ENCODE measurements at places on chromosomes 12 and 14.

DNA sequence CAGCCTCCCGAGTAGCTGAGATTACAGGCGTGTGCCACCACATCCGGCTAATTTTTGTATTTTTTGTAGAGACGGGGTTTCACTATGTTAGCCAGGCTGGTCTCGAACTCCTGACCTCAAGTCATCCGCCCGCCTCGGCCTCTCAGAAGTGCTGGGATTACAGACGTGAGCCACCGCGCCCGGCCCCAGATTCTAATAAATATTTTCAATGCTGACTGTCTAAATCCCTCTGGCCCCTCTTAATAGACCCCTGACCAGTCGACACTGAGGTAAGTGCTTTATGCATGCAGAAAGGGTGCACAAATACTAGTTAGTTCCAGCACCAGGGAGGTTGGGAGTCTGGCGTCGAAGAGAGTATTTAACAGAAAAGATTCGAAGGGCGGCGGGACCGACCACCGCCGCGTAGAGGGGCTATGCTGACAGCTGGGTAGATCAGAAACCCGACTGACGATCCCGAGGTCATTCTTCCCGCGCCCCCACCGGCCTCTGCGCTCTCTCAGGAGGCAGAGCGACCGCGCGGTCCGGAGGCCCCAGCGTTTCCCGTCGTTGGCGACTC is 1.1 kb upstream of the SPATS2 start:
- DNase-seq = no peak

DNA sequence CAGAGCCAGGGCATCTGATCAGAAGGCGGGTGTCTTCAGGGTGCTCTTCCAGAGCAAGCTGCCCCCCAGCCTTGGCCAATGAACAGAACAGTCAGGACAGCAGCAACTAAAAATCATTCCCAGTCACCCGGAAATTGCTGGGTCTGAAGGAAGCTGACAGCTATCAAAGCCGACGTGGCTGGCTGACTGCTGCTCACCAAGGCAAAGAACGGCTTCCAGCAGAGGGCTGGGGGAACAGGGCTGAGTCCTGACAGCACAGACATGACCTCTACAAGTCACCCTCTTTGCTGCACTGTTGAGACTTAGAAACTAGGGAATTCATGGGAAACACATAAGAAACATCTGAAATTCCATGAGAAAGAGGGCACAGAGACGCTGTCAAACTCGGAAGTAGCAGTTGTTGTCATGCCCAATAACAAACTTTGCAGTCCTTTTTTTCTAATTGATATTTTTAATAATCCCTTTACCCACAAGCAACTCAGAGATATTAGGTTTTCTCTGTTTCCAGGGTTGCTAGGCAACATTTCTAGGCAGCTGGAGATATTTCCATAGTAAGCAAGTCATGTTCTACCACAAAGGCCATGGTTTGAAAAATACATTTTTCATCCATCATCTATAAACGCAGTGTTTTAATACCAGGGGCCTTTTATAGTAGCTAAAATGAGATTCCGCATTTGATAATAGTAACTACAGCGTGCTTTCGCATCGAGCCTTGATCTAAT is 365.2 kb downstream of the SEC23A start:
- no peak for DNase-seq

GRCh38 chr14:105100910-105101309 is 35.7 kb upstream of the GPR132 start:
- no peak for DNase-seq

DNA sequence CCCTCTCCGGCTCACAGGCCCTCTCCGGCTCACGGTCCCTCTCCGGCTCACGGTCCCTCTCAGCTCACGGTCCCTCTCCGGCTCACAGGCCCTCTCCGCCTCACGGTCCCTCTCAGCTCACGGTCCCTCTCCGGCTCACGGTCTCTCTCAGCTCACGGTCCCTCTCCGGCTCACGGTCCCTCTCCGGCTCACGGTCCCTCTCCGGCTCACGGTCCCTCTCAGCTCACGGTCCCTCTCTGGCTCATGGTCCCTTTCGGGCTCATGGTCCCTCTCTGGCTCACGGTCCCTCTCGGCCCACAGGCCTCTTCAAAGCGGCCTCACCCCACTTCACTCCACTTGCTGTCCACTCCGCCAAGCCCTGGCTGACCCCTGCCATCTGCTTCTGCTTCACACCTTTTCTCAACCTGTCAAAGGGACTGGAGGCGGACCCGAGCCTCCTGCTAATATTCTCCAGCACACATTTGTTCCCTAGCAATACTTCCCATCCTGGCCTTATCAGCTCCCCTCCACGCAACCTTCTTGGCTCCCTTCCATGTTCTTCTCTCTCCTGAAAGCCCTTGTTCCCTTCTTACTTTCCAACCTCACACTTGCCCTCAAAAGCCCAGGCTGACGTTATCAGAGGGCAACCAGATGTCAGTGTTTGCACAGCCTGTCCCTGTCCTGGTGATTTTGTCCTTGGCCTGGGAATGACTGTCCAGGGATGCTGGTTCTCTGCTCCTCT is 176.7 kb downstream of the CALM1 start:
- DNase-seq = no peak

- DNase-seq = no peak
Measured at GRCh38 chr12:42156232-42156631, 11.6 kb upstream of the GXYLT1 start.

- DNase-seq = no peak
Measured at GRCh38 chr14:95761436-95761835, 47.5 kb upstream of the TCL1A start.

- DNase-seq = no peak
Measured at GRCh38 chr12:67541625-67541991, 106.9 kb upstream of the DYRK2 start.

- no peak for DNase-seq
Measured at GRCh38 chr12:69096669-69097335, 142.6 kb upstream of the CPSF6 start.

DNA sequence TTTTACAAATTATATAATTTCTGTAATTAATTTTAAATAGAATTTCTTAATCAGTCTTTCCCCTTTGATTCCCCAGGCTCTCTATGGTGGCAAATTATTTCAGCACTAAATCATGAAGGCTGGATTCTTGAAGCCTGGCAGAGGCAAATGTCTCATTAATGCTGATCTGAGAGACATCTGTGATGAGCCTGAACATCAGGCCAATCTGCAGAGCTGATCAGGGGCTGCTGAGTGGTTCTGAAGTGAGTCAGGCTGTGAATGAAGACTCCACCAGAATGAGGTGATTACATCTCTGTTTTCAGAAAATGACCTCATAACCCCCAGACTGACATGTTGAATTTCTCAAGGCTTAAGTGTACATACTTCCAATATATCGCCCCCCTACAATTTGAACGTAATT is 124.2 kb upstream of the MIS18BP1 start:
- DNase-seq = no peak

GRCh38 chr14:23300687-23301223 is 1.9 kb downstream of the PPP1R3E start:
- DNase-seq = no peak

GRCh38 chr12:119180380-119181040 is 1.8 kb downstream of the HSPB8 start:
- DNase-seq = no peak

DNA sequence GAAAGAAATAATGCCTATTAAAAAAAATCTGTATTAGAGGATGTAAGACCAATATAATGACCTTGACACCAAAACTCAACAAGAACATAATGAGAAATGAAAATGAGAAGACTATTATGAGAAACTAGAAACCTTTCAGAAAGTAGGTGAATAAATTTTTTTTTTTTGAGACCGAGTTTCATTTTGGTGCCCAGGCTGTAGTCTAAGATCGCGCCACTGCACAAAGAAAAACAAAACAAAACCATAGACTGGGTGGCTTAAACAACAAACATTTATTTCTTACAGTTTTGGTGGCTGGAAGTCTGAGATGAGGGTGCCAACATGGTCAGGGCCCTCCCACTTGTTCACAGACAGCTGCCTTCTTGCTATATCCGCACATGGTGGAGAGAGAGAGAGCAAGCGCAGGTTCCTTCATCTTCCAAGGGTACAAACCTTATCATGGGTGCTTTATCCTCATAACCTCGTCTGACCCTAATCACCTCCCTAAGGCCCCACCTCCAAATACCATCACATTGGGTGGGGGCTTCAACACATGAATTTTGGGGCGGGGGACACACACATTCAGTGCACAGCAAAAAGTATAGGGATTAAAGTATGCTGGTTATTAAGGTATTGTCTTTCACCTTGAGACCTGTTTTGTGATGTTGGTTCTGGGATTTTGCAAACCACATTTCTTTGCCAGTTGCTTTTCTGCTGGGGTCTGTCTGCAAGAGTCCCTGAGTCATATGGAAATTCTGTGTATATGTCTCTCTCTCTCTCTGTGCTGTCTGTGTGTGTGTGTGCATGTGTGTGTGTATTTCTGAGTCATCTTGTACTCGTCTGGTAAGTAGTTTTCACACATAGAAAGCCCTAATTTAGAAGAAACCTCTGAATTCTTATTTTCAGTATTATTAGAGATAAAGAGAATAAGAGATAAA is 26.2 kb downstream of the ZCRB1 start:
- DNase-seq = no peak

DNA sequence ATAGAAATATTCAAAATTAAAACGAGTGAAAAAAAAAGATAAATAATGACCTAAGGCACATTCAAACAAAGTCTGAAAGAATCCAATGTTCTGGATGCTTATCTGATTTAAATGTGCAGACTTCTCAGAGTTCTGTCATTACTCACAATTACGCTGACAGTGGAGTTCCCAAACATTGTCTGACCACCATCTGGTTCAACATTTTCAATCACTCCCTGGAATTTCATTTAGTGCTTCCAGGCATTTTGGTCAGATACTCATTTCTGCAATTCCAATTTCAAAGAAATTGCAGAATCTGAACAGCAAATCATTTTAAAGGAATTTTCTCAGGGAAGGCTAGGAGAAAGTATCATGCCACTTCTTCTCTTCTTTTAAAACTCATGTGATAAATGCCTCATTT is 398.2 kb upstream of the PDE3A start:
- DNase-seq = no peak

DNA sequence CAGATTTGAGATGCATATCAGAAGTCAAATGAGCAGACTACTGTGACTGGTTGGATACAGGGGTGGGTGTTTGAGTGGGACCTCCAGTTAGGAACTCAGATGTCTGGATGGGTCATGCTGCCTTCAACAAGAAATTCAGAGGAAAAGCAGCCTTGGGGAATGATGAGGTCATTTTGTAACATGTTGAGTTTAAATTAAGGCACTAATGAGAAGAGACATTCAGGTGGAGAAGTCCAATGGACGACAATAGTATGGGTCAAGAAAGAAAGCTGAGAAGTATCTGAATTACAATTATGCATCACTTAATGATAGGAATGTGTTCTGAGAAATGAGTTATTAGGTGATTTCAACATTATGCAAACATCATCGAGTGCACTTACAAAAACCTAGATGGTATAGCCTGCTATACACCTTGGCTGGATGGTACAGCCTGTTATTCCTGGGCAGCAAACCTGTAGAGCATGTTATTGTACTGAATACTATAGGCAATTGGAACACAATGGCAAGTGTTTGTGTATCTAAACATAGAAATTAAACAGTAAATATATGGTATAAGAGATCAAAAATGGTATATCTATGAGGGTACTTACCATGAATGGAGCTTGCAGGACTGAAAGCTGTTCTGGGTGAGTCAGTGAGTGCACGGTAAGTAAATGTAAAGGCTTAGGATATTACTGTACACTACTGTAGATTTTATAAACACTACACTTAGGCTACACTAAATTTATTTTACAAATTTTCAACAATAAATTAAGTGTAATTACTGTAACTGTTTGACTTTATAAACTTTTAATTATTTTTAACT is 414.7 kb downstream of the RAD51B start:
- no peak for DNase-seq

GRCh38 chr12:59004456-59004855 is 84.2 kb upstream of the LRIG3 start:
- DNase-seq = no peak

DNA sequence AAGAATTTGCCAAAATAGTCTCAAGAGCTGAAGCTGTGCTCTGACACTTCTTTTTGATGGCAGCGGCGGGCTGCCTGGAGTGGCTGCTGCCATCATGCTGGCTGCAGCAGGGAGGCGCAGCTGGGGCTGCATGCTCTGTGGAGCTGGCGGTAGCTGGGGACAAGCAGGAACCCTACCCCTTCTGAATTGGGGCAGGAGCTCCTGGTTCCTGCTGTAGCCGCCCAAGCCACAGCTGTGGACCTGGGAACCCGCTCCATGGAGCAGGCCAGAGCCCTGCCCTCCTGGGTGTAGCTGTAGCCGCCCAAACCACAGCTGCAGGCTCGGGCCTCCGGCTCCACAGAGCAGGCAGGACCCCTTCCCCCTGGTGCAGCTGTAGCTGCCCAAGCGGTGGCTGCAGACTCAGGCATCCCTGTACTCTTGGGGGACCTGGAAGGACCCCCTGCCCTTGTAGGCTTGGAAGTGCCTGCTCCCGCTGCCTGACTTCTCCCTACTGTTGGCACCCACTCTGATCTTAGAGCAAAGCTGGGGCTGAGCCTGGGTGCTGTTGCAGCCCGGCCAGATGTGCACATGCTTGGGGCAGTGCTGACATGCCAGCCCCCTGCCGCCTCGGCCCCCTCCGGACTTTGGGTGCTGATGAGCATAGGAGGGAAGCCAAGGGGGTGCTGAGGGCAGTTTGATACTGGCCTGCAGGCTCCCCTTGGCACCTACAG is 33.3 kb downstream of the APAF1 start:
- DNase-seq = no peak

DNA sequence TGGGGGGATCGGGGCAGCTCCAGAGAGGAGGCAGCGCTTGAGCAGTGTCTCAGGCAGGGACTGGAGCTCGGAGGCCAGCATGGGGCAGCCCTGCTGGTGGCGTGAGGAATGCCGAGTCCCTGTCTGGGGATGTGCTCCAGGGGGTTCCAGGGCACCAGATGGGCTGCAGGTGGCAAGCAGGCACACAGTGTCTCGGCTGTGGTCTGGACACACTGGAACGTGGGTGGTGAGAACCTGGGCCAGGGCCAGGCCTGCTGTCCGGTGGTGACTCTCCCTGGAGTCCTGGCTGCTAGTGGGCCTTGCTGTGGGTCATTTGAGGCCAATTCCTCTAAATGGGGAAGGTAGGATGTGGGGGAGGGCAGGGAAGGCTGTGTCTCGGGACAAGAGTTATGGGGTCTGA is 199.4 kb upstream of the RTL1 start:
- DNase-seq = no peak

DNA sequence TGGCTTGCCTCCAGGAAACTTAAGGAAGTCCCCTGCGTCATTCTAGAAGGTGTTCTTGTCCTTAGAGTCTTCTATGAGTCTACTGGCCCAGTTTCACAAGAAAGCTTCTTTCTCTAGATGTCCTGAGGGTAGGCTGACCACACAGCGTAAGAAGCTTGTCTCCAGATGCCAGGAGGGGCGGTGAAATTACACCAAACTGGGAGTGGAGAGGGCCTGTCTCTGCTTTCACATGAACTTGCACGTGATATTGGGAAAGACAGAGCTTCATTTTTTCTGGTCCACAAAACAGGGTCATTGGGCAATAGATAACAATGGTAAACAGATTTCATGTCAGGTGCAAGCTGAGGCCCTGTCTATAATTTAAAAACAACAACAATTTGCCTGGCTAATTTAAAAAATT is 85.7 kb upstream of the TBX3 start:
- no peak for DNase-seq

- DNase-seq = no peak
Measured at GRCh38 chr12:51753980-51754675, 94.4 kb downstream of the FIGNL2 start.

DNA sequence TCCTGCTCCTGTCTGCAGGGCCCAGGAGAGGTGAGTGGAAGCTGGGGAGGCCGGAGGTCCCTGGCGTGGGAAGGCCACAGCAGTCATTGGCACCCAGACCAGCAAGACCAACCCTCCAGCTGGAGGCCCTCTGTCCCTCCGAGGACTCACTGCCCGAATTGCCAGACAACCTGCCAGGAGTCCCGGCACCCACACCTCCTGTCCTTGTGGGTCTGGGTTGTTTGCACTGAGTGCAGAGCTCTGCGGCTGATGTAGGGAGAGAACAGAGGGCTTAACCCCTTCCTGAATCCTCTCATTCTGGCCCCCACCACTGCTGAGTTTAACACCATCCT is 204.9 kb downstream of the KIF26A start:
- DNase-seq = no peak
